ENCODE measurements at places on chromosomes 2 and 18. TPM values are rescaled to one million over a fixed set of nuclear protein-coding genes. Genes with fewer than 3 reads are reported as not detected.

KLHL30 gene
- not detected for total RNA-seq

ZDBF2 gene
- 9.6 TPM for total RNA-seq

TRIB2 gene
- 150 TPM for total RNA-seq

GRCh38 chr2:58923869-58924268 lies 682.7 kb upstream of the FANCL start:
- DNase-seq = no peak

DNA sequence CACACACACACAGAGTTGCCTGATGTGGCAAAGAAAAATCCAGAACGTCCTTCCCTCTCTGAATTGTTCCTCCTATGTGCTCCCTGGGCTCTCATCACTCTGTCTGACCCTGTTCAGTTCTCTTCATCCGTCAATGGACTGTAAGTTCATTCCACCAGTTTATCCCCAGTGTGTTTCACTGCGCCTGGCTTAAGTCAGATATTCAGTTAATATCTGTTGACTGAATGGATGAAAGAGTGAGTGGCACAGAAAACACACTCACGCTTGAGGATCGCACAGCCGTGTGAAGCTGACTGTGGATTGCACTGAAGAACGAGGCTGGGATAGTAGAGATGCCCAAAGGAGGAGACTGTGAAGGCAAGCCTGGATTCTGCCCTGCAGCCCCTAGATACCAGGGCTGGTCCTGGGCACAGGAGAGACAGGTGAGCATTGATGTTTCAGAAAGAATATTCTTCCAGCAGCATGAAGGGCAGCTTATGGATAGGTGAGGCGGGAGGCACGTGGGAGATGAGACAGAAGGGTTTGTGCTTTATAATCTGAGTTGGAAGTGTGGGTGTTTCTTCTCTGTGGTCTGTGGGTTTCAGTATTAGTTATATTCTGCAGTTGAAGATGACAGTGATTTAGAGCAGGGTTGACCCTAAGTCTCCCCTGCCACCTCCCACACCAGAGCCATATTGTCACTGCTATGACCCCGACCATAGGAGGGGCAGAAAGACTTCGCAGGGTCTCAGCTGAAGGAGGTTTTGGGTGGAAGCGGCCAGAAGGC lies 129.9 kb downstream of the SOCS6 start:
- no peak for DNase-seq

RESP18 gene
- total RNA-seq = not detected

GRCh38 chr18:35721431-35722081 lies 140.0 kb downstream of the GALNT1 start:
- no peak for DNase-seq

DNA sequence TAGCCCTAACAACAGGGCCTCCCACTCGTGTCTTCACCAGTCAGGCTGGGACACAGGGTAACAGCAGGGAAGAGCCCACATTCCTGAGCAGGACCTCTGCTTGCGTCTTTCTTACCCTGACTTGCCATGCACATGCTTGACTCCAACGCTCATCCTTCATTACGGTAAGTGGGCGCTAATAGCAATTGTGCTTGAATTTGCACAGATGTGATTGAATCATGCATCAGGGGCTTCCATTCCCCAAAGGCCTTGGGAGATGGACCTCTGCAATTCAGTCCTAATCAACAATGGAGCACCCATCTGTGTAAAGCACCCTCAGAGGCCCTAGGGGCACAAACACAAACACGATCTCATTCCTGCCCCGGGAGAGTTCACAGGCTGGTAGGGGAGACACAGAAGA lies 13.5 kb downstream of the TEX51 start:
- DNase-seq = no peak

ZNF892 gene
- 2.2 TPM for total RNA-seq

DNA sequence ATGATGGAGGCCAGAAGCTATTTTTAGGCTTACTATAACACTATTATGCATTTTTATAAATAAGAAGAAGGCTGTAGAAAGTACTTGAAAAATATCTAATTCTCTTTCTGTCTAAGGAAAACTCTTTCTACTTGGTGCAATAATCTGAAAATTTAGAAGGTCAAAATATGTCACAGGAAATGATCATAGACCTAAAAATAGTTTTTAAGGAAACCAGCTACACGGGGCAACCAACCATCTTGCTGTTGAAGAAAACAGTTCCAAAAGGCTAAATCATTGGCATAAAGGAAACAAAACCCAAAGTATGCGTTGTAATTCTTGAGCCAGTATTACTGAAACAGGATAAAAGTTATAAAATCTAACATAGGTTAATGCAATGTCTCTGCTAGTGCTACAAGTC lies 40.2 kb downstream of the SOCS6 start:
- no peak for DNase-seq

DNA sequence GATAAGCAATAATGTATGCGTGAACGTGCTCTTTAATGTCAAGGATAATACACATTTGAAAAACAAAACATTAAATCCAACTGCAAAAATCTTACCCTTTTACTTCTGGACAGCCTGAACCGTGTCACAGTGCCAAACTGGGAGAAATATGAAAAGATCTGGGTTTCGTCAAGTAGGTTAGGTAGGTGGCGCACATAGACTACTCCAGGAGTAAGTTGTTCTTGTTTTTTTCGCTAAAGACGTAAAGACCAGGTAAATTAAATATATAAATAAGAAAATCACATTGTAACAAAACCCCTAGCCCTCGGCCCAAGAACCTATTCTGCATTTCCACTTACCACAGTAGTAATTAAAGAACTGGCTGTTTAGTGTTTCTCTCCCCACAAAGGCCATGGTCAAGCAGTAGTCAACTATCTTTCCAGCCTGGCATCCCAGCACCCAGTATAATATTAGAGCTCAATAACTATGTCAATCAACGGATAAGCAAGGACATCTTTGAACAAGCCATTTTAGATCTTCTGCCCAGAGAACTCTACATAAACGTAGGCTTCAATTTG lies 1.1 kb downstream of the NIFK start:
- DNase-seq = no peak

- no peak for DNase-seq
Measured at GRCh38 chr2:188425266-188425665, 133.6 kb downstream of the GULP1 start.

DNA sequence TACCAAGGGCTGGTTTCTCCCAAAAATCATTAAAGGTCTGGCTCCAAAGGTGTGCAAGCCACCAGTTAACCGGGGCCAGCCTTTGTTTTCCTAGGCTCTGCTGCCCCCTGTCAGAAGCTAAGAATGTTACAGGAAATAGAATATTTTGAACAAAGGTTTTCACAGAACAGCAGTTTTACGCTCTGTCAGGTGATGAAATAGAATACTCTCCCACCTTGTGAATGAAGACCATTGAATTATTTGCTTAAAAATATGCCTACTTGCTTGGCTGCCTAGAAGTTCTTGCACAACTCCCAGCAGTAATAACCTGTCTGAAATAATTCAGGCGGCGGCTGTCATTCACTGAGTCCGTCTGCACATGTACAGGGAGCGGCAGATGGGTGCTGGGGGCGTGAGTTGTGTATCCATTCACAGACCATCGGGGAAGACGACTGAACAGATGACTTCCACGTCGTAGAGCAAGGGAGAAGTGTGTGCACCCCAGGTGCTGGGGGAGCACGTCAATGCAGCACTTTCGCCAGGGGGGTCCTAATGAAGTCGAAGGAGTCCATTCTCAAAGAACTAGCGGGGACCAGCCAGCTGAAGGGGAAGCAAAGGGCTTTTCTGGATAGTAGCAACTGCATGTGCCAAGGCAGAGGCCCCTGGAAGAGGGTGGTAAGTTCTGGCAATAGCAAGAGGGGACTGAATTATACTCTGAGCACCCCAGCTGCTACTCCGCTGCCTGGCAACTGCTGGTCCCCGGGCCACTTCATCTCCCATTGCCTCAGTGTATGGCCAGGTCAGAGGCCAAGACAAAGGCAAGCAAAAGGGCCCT lies 56.1 kb downstream of the SF3B1 start:
- peak; percentile 50 for DNase-seq

- peak; percentile 29 for DNase-seq
Measured at GRCh38 chr2:218082586-218083351, 13.7 kb downstream of the RUFY4 start.

DNA sequence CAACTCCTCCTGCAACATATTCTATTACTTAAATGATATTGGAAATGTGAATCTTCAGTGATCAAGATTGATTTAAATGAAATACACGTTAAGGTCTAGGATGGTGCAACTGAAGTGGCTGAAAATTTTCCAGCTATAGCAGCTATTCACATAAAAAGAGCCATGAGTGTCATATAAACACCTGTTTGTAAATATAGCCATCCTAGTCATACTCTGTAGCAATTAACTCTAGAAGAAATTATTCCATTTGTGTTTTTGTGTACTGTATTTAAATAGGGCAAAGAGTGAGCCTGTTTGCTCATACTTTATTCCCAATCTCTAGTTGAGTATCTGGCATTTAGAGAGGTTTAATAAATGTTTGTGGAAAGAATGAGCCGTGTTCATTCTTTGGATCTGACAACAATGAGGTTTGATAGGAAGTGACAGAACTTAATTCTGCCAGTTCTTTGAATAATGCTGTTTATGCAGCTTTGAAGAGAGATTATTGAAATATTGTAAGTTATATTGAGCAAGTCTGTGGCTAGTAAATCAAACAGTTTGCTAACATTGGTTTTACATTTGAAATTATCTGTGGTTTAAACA lies 49.7 kb downstream of the BABAM2 start:
- DNase-seq = no peak

TGFA gene
- 4.3 TPM for total RNA-seq

DNA sequence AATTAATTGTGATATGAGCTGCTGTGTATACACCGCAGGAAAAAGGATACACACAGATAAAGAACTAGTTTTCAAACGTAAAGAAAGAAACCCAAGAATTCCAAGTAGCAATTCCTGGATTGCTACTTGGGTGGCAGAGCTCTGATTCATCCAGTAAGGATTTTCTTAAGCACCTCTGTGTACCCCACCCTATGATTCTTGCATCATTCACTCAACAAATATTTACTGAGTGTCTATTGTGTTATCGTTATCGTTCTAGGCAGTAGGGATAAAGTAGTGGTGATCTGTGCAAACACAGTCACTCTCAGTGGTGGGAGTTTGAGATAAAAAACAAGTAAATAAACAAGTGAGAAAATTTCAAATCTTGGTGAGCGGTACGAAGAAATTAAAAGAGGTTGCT lies 4.9 kb upstream of the TMEM200C start:
- DNase-seq = no peak

DNA sequence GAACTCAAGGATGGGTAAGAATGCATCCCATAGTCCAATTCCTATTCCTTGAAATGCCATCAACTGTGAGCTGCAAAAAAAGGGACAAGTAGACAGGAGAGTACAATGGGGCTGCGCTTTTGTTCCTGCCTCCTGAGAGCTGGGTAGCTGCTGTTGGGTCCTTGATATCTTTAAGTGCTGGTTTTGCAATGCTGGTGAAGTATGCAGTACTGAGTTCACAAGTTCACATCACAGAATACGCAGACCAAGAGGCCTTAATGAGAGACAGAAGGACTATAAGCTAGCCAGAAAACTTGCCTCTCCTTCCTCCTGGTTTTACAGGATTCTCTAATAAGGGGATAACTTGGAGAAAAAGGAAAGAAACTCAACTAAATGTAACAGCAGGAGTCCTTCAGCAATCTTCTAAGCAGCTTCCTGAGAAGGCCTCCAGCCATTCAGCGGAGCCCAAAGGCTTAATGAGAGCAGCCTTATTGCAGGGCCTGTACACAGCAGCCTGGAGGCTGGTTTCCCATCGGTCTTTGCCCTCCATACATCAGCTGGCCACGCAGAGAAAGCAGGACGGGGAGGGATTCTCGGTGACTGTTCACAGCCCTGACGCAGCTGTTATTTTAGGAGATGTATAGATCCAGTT lies 293.1 kb downstream of the CDCA7 start:
- DNase-seq = no peak

DNA sequence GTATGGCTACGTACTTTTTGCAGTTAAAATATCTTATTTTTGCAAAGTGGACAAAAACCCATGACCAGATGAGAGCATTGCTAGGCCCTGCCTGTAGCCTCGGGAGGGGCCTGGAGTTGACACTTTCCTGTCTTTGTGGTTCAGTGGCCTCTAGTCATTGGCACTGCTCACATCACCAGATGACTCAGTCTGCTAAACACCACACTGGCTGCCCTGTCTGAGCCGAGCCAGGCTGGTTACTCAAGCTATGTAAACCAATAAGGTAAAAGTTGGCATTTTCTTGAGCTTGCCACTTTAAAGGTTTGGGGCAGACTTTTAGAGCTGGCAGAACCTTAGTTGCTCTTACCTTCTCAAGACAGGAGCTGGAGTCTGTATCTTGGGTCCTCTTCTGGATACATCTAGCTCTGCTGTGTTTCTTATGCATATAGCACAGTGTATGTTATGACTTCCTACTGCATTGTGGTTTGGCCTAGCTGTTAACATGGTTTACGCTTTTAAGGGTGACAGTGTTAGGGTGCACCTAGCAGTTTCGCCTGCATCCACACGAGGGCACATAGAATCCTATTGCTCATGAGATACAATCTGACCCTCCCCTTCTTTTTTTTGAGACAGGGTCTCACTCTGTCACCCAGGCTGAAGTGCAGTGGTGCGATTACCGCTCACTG lies 76.4 kb downstream of the AP1S3 start:
- peak; percentile 96 for DNase-seq
